ENCODE measurements at places on chromosomes 2 and 18. TPM values are rescaled to one million over a fixed set of nuclear protein-coding genes. Genes with fewer than 3 reads are reported as not detected.

The CXCR4 gene
- total RNA-seq: 27.3 TPM

The MYO7B gene
- total RNA-seq: 3.7 TPM

The ALLC gene
- total RNA-seq: not detected

The CCDC121 gene
- total RNA-seq: 1.3 TPM

The SEMA4C gene
- 16.1 TPM for total RNA-seq

The DSG3 gene
- not detected for total RNA-seq

The TTR gene
- total RNA-seq: 0.86 TPM

The KCNK3 gene
- 26.3 TPM for total RNA-seq

The ANKRD53 gene
- 1.8 TPM for total RNA-seq

The LONRF2 gene
- 3.3 TPM for total RNA-seq

The DNAH7 gene
- 10.2 TPM for total RNA-seq

The GALNT5 gene
- 24.0 TPM for total RNA-seq

The CRACDL gene
- 33.4 TPM for total RNA-seq

The CD8A gene
- 5.3 TPM for total RNA-seq

The EPHA4 gene
- 22.2 TPM for total RNA-seq

The PFN4 gene
- total RNA-seq: not detected

The AGXT gene
- 0.30 TPM for total RNA-seq

The IL36B gene
- total RNA-seq: not detected

Measured in upper lobe of left lung (tissue), 6 donors.